Sigmoid colon (tissue), 7 donors: ENCODE measurements at places on chromosomes 16 and 17. TPM values are rescaled to one million over a fixed set of nuclear protein-coding genes. Genes with fewer than 3 reads are reported as not detected.

- H3K36me3 ChIP-seq = no peaks in the 10 kb centered on the region
- DNase-seq = no peak
- H3K27ac ChIP-seq = no peak overlapping the region
Observed at GRCh38 chr17:72117535-72118334, 3.1 kb upstream of the SOX9 start.

Gene CCL18
- total RNA-seq = 2.9 TPM

DNA sequence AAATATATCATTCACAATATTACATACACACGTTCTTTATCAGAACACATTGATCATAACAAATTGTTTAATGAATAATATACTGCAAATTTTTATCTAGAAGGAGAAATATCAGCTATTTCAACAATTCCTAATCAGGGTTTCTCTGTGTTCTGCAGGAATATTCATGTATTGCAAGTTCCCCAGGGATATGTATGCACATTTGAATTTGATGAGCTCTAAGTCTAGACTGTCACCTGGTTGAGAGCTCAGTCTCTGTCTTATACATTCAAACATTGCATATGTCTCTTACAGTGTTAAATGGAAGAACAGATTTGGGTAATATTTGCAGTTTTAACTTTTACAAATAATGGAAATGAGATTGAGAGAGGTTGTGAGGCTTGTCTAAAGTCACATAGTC, 829.7 kb downstream of the CDH11 start:
- H3K36me3 ChIP-seq = no peaks in the 10 kb centered on the region
- H3K27ac ChIP-seq = no peak overlapping the region
- no peak for DNase-seq

- no peak overlapping the region for H3K4me3 ChIP-seq
- H3K36me3 ChIP-seq = no peaks in the 10 kb centered on the region
- peaks cover 30% of the 10 kb centered on the region for H3K27me3 ChIP-seq
- no peak overlapping the region for H3K27ac ChIP-seq
- H3K4me1 ChIP-seq = no peaks in the 10 kb centered on the region
- DNase-seq = no peak
Observed at GRCh38 chr17:39236450-39236927, 10.7 kb upstream of the STAC2 start.

Gene NHLRC4
- total RNA-seq = 1.5 TPM

Gene RAB26
- 1.8 TPM for total RNA-seq
